Panc1 (cell line): ENCODE measurements at places on chromosomes 3 and 15. TPM values are rescaled to one million over a fixed set of nuclear protein-coding genes. Genes with fewer than 3 reads are reported as not detected.

Gene PPP4R2
- total RNA-seq, result 59.8 TPM

Gene C3orf62
- total RNA-seq, result 2.3 TPM

Gene PLSCR2
- 0.54 TPM for total RNA-seq

Gene TWF2
- 51.9 TPM for total RNA-seq

Gene ASTE1
- total RNA-seq, result 7.4 TPM

Gene WDR82
- 57.9 TPM for total RNA-seq

Gene AGBL1
- total RNA-seq, result not detected

Gene UBE2E1
- total RNA-seq, result 127 TPM

Gene RAB6B
- total RNA-seq, result 49.2 TPM

Gene ITIH4
- 1.5 TPM for total RNA-seq

Gene ZNF654
- total RNA-seq, result 10.0 TPM

DNA sequence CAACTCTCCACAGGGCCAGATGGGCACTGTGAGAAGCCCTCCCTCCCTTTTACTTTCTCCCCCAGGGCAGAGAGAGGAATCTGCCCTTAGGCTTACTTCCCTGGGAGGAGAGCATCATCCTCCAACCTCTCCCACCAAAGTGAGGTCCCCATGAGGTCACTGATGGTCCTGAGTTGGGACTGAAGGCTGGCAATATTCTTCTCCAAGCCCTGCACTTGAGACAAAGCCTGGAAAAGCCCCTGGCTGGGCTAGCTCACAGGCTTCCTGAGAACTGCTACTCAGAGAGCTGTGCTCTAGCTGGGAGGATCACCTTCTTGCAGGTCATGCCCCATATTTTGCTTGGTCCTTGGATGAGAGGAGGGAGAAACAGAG is 110.0 kb upstream of the MEF2A start:
- no peak overlapping the region for H3K4me3 ChIP-seq
- no peaks in the 10 kb centered on the region for H3K36me3 ChIP-seq
- H3K27me3 ChIP-seq, result no peaks in the 10 kb centered on the region
- DNase-seq, result no peak
- peak overlapping the region; percentile 13; the same call in 1 of the 2 replicates for H3K27ac ChIP-seq
- H3K4me1 ChIP-seq, result peaks cover 16% of the 10 kb centered on the region

GRCh38 chr3:14949126-14949525 is 1.7 kb downstream of the NR2C2 start:
- peaks cover 5% of the 10 kb centered on the region; the same call in 1 of the 2 replicates for H3K36me3 ChIP-seq
- peak overlapping the region; percentile 93 for H3K27ac ChIP-seq
- H3K4me1 ChIP-seq, result peaks cover 16% of the 10 kb centered on the region
- H3K4me3 ChIP-seq, result peak overlapping the region; percentile 89
- no peak for DNase-seq
- H3K27me3 ChIP-seq, result no peaks in the 10 kb centered on the region

DNA sequence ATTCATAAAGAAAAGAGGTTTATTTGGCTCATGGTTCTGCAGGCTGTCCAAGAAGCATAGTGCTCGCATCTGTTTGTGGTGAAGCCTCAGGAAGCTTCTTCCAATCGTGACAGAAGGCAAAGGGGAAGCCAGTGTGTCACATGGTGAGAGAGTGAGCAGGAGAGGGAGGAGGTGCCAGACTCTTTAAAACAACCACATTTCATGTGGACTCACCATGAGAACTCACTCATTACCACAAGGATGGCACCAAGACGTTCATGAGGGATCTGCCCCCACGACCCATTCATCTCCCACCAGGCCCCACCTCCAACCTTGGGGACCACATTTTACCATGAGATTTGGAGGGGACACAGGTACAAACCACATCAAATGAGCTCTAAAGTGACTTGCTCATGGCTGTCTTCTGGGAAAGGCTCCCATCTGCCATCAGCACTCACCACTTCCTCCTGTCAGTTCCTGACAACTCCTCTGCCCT is 327.3 kb upstream of the TLE3 start:
- H3K27me3 ChIP-seq, result no peaks in the 10 kb centered on the region
- peak overlapping the region; percentile 67; the same call in 1 of the 2 replicates for H3K27ac ChIP-seq
- H3K4me3 ChIP-seq, result no peak overlapping the region

GRCh38 chr3:143222505-143222904 is 102.9 kb downstream of the CHST2 start:
- H3K4me3 ChIP-seq, result no peak overlapping the region
- H3K4me1 ChIP-seq, result no peaks in the 10 kb centered on the region
- no peaks in the 10 kb centered on the region for H3K36me3 ChIP-seq
- peaks cover 3% of the 10 kb centered on the region; the same call in 1 of the 2 replicates for H3K27me3 ChIP-seq

- DNase-seq, result no peak
- 0 out of 2 replicates have a peak overlapping the region, but pooled peaks have one; percentile 10 for H3K27ac ChIP-seq
- H3K4me3 ChIP-seq, result no peak overlapping the region
- H3K36me3 ChIP-seq, result no peaks in the 10 kb centered on the region
- H3K27me3 ChIP-seq, result no peaks in the 10 kb centered on the region
- H3K4me1 ChIP-seq, result no peaks in the 10 kb centered on the region
Observed at GRCh38 chr3:189355481-189356201, 183.9 kb downstream of the TPRG1 start.

- no peak for DNase-seq
- H3K27ac ChIP-seq, result no peak overlapping the region
- H3K4me3 ChIP-seq, result no peak overlapping the region
- H3K4me1 ChIP-seq, result no peaks in the 10 kb centered on the region
- H3K36me3 ChIP-seq, result no peaks in the 10 kb centered on the region
- no peaks in the 10 kb centered on the region for H3K27me3 ChIP-seq
Observed at GRCh38 chr3:61323094-61323493, 71.8 kb upstream of the FHIT start.

DNA sequence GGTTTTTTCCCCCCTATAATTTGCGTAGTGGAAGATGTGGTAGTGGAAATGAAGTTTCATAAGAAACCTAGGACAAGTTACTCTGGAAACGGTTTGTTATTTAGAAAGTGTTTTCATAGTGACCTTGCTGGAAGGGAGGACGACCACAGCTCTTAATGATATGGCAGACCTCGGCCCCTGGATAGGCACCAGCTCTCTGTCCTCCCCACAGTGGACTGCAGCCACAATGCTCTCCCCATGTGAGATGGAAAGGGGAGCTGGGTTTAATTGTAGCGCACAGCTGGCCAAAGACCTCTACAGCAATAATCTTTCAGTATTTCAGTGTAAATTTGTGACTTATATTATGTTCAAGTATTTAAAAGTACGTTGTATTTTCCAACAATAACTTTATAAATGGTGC is 151.2 kb downstream of the PLCL2 start:
- no peak overlapping the region for H3K4me3 ChIP-seq
- DNase-seq, result no peak
- H3K36me3 ChIP-seq, result no peaks in the 10 kb centered on the region
- H3K4me1 ChIP-seq, result peaks cover 4% of the 10 kb centered on the region
- H3K27ac ChIP-seq, result no peak overlapping the region

- peak overlapping the region; percentile 71 for H3K4me3 ChIP-seq
- H3K27me3 ChIP-seq, result no peaks in the 10 kb centered on the region
- DNase-seq, result peak; percentile 90
- H3K27ac ChIP-seq, result peak overlapping the region; percentile 93; the same call in 1 of the 2 replicates
- peaks cover 4% of the 10 kb centered on the region; the same call in 1 of the 2 replicates for H3K4me1 ChIP-seq
- peaks cover 4% of the 10 kb centered on the region; the same call in 1 of the 2 replicates for H3K36me3 ChIP-seq
Observed at GRCh38 chr3:120094776-120095225, 554 bp upstream of the GSK3B start.

- H3K27ac ChIP-seq, result no peak overlapping the region
- H3K27me3 ChIP-seq, result no peaks in the 10 kb centered on the region
- H3K4me1 ChIP-seq, result no peaks in the 10 kb centered on the region
Observed at GRCh38 chr15:51030649-51031316, 63.9 kb downstream of the TNFAIP8L3 start.

- H3K27ac ChIP-seq, result no peak overlapping the region
- DNase-seq, result no peak
- no peak overlapping the region for H3K4me3 ChIP-seq
- no peaks in the 10 kb centered on the region for H3K36me3 ChIP-seq
- H3K4me1 ChIP-seq, result no peaks in the 10 kb centered on the region
Observed at GRCh38 chr3:6260551-6261191, 600.2 kb upstream of the GRM7 start.

DNA sequence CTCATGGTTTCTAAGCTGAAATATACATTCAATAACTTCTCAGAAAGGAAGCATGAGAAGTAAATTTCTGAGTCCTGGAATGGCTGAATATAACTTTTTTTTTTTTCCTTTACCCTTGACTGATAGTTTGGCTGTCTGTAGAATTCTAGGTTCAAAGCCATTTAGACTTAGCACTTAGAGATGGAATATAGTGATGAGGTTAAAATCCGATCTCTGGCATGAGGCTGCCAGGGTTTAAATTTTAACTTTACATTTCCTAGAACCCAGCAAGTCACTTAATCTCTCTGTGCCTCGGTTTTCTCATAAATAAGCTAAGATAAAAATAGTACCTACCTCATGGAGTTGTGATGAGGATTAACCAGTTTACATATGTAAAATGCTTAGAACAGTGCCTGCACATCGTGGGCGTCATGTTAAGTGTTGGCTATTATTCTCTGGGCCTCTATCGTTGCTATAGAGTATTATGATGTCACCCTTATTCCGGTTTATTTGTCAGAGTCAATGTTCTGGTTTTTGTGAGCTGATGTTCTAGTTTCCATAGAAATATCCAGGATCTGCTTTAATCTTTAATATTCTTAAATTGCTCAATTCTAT is 199.8 kb upstream of the TLE3 start:
- DNase-seq, result no peak
- H3K27me3 ChIP-seq, result no peaks in the 10 kb centered on the region

DNA sequence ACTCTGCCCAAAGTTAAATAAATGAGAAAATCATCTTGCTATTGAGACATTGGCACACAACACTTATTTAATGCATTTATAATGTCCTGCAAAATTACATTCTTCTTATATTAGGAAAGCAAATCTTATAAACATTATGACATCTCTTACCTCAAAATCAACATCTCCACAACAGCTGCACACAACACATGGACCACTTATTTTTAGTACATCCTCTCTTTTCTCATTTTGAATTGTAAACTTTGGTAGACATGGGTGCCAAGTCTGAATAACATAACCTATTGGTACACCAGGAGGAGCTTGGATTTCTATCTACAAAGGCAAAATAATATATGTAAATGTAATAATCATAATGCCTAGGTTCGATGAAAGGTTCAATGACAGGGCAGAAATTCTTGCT is 23.0 kb downstream of the PLSCR1 start:
- DNase-seq, result no peak
- no peak overlapping the region for H3K4me3 ChIP-seq
- H3K27me3 ChIP-seq, result no peaks in the 10 kb centered on the region

GRCh38 chr3:47370887-47371697 is 9.7 kb upstream of the PTPN23 start:
- H3K4me3 ChIP-seq, result no peak overlapping the region
- H3K36me3 ChIP-seq, result no peaks in the 10 kb centered on the region
- no peaks in the 10 kb centered on the region for H3K4me1 ChIP-seq
- no peak overlapping the region for H3K27ac ChIP-seq
- no peaks in the 10 kb centered on the region for H3K27me3 ChIP-seq

GRCh38 chr3:52270252-52270754 is 8.1 kb downstream of the WDR82 start:
- peaks cover 16% of the 10 kb centered on the region; the same call in 1 of the 2 replicates for H3K36me3 ChIP-seq
- H3K27me3 ChIP-seq, result no peaks in the 10 kb centered on the region
- no peak overlapping the region for H3K4me3 ChIP-seq

- no peak within 1 kb of the TSS for H3K4me3 ChIP-seq
- no peak within 1 kb of the TSS for H3K27ac ChIP-seq
- H3K4me1 ChIP-seq, result no peaks in the 10 kb centered on the region
- H3K27me3 ChIP-seq, result no peaks in the 10 kb centered on the region
- no peak for DNase-seq
- no peaks in the 10 kb centered on the region for H3K36me3 ChIP-seq
Observed at GRCh38 chr3:46208167-46208704, at the start of gene CCR1. TSS of gene CCR1 (minus strand) at chr3:46208313. CDS start at chr3:46204313, 4,000 bp downstream.

DNA sequence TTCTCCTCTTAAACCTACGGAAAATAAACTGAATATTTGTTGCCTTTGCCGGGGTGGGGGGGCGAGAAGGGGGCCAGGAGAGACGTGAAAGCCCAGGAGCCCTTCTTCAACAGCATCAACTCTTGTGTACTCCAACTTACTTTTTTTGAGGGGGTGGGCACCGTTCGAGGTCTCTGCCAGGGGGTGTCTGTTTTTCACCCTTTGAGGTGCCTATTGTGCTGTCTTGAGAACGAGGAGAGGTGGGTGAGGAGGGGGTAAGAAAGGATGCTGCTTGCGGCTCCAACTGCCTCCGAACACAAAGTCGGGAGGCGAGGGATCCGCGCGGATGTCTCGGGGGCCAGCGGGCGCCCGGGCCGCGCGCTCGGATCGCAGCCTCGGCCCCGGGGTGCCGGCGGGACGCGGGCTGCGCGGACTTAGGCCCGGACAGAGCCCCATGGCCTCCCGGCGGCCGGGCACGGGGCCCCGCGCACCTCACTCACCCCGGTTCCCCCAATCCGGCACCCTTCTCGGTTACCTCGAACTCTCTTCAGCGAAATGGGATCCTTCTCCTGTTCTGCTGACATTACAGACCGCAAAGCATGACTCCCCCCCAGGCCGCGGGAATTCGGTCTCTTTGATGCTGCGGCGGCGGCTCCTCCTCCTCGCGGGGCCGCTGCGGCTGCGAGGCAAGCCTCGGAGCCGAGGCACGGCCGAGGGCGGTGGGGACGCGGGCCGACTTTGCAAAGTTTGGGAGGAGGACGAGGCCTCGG is 650 bp downstream of the PYGO1 start:
- DNase-seq, result no peak
- H3K4me3 ChIP-seq, result peak overlapping the region; percentile 54
- H3K27ac ChIP-seq, result no peak overlapping the region

- no peaks in the 10 kb centered on the region for H3K27me3 ChIP-seq
- H3K4me1 ChIP-seq, result no peaks in the 10 kb centered on the region
- H3K4me3 ChIP-seq, result no peak overlapping the region
- DNase-seq, result no peak
- no peak overlapping the region for H3K27ac ChIP-seq
Observed at GRCh38 chr3:61981060-61981459, 392.3 kb downstream of the FEZF2 start.

DNA sequence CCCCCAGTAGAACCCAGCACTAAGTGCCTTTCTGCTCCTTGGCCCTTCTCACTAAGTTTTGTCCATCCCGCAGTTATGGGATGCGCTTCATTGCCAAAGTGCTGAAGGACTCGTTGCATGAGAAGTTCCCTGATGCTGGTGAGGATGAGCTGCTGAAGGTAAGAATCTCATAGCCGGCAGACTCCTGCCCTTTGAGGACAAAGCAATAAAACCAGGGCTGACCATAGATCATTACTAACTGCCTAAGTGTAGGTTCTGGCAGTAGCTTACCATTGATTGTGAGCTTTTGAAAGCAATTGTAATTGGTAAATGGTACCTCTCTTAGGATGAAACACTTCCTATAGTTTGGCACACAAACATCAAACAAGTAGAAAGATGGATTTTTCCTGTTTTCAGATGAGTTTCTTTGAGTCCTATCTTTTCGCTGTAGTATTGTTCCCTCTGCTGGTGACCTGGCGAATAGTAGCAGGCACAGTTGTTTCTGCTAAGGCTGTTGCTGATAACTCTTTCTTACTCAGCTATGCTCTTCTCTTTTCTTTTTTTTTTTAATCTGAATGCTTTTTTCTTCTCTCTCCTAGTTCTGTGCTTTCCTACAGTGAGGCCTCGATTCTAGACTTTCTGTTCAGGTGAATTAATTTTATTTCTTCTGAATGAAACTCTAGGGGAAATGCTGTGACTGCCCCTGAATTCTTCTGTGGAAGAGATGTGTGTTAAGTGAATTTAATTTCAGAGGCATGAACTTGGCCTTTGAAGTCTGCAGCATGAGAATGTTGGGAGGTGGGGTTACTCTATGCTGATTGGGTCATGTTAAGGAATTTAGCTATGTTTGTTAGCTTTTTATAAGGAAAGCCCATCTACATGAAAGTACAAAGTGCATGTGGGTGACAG is 47.4 kb upstream of the CRTC3 start:
- H3K27me3 ChIP-seq, result no peaks in the 10 kb centered on the region
- H3K27ac ChIP-seq, result no peak overlapping the region
- peaks cover 44% of the 10 kb centered on the region for H3K36me3 ChIP-seq
- peaks cover 9% of the 10 kb centered on the region; the same call in 1 of the 2 replicates for H3K4me1 ChIP-seq
- no peak overlapping the region for H3K4me3 ChIP-seq
- DNase-seq, result peak; percentile 18
